ENCODE measurements at places on chromosomes 12 and 14. TPM values are rescaled to one million over a fixed set of nuclear protein-coding genes. Genes with fewer than 3 reads are reported as not detected.

AICDA gene
- total RNA-seq: 0.31 TPM

ZNF891 gene
- 0.24 TPM for total RNA-seq

COX8C gene
- total RNA-seq: not detected

KCNC2 gene
- not detected for total RNA-seq
